Globus pallidus (tissue), 1 donor: ENCODE measurements at places on chromosomes 7 and 10.

GRCh38 chr7:132450696-132451095 is 125.6 kb downstream of the PLXNA4 start:
- DNase-seq = no peak

DNA sequence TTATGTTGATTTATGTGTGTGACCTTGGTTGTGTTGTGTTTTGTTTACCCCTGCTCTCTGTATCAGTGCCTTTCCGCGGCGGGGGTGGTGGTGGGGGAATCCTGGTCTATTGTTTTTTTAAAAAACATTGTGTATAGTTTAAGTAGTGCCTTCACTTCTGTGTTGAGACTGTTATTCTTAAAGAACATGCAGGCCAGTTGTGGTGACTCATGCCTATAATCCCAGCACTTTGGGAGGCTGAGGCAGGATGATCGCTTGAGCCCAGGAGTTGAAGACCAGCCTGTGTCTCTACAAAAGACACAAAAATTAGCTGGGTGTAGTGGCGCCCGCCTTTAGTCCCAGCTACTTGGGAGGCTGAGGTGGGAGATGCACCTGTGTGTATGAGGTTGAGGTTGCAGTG is 429.0 kb upstream of the LRGUK start:
- DNase-seq = no peak

GRCh38 chr10:113736576-113736975 is 14.9 kb upstream of the PLEKHS1 start:
- no peak for DNase-seq

- DNase-seq = no peak
Measured at GRCh38 chr10:113965683-113966082, 78.0 kb upstream of the ADRB1 start.

- no peak for DNase-seq
Measured at GRCh38 chr7:80478683-80479082, 33.2 kb downstream of the GNAT3 start.
